ENCODE measurements at places on chromosomes 6 and 20.

DNA sequence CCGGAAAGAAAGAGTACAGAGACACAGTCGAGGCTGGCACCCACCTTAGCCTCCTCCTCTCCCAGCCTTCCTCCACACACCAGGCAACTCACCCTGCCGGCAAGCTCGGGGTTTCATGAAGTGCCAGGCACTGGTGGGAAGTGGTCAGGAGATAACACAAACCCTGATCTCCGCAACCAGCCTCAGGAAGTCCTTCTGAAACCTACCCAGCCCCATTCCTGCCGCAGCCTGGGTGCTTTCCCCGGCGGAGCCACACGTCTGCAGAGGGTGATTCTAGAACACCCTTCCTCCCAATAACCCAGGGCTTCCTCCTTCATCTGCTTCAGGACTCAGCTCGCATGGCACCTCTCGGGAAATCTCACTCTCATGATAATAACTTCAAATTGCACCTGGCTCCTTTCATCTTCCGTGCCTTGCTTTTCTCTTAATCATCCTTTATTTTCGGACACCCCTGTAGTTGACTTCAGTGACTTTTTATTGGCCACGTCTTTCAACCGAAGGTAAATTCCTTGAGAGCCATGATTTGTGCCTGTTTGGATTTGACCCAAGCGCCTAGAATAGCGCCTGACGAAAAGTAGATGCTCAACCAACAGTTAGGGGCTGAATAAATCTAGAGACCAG lies 8.7 kb upstream of the HLA-E start:
- no peak for DNase-seq

DNA sequence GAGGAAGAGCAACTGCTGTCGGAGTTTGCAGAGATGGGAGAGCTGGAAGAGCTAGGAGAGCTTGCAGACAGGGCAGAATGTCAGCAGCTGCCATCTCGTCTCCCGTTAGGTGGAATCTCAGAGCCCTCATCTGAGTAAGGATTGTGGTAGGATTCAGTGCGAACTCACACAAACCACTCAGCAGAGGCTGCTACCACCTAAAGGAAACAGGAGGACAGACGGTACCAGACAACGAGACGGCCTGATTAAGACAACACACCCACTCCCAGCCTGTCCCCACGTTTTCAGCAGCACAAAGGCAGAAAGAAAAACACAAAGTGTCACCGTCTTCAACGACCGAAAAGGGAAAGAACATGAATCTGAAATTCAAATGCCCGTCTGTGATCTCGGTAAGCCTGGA lies 4.1 kb downstream of the LEMD2 start:
- DNase-seq, result no peak

DNA sequence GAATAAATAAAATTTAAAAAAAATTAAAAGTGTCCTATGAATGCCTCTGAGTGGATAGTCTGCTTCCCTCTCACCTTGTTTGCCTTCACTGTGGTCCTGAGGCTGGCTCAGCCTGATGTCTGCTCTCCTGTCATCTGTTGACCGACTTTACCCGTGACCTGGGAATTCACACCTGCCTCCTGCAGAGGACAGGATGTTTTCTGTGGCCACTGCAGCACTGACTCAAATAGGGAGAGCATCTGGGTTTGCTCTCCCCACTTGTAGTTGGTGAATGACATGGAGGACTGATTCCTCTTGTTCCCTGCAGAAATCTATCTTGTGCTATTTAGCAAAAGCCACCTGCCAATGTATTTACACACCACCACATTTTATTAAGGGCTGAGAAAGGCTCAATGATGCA lies 52.4 kb upstream of the ERVFRD-1 start:
- no peak for DNase-seq

- DNase-seq, result no peak
Measured at GRCh38 chr6:27785294-27785693, 126.9 kb downstream of the OR2B2 start.

DNA sequence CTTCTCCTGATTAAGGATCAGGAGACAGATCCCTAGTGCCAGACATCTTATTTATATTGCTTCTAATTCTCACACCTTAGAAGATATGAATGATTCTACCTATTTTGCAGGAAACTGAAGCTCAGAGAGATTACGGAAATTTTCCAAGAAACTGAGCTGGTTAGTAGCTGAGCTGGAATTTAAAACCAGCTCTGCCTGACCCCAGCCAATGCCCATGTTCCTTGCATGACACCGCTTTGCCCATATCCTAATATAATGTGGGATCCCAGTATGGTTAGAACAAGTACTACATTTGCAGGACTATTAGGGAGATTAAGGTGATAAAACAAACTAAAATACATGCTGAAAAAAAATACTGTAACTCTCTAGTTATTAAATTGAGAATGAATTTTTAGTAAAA lies 1.9 kb downstream of the TMEM30A start:
- no peak for DNase-seq

GRCh38 chr6:126117251-126117650 lies 130.9 kb downstream of the TRMT11 start:
- no peak for DNase-seq

All from Caco-2 (cell line).